Omental fat pad (tissue), 4 donors: ENCODE measurements at places on chromosomes 13 and 19. TPM values are rescaled to one million over a fixed set of nuclear protein-coding genes. Genes with fewer than 3 reads are reported as not detected.

Gene ZNF560
- not detected for total RNA-seq

Gene CYP2A7
- total RNA-seq, result not detected

Gene KLK6
- total RNA-seq, result not detected

Gene NKG7
- 0.56 TPM for total RNA-seq

Gene OR7C1
- not detected for total RNA-seq

Gene ZNF550
- total RNA-seq, result 8.8 TPM

Gene KIR2DL1
- 0.36 TPM for total RNA-seq

Gene CABP5
- not detected for total RNA-seq

Gene RASIP1
- total RNA-seq, result 21.7 TPM

Gene MUC16
- 129 TPM for total RNA-seq

Gene CBY2
- not detected for total RNA-seq

Gene CFD
- total RNA-seq, result 3,469 TPM

Gene FAM124A
- 12.9 TPM for total RNA-seq

Gene LILRB1
- total RNA-seq, result 17.3 TPM

Gene NUDT15
- 11.2 TPM for total RNA-seq

Gene MATK
- 0.74 TPM for total RNA-seq

Gene SIGLEC9
- 25.0 TPM for total RNA-seq

Gene ZNF578
- total RNA-seq, result 0.65 TPM

Gene MVB12A
- total RNA-seq, result 34.1 TPM

Gene RGCC
- 142 TPM for total RNA-seq

Gene CLC
- not detected for total RNA-seq

Gene FCGBP
- total RNA-seq, result 12.5 TPM

Gene TBXA2R
- 1.3 TPM for total RNA-seq

Gene ETV2
- total RNA-seq, result 0.65 TPM

Gene BRME1
- not detected for total RNA-seq

Gene ANKLE1
- 0.82 TPM for total RNA-seq

Gene ADPRHL1
- 1.5 TPM for total RNA-seq

Gene VWA8
- total RNA-seq, result 15.4 TPM

Gene N4BP2L1
- 28.4 TPM for total RNA-seq

Gene TMEM86B
- 0.65 TPM for total RNA-seq

Gene SUPT5H
- total RNA-seq, result 62.2 TPM

Gene ITGBL1
- total RNA-seq, result 2.4 TPM

Gene URAD
- not detected for total RNA-seq

Gene LYPD3
- total RNA-seq, result not detected

Gene LHB
- not detected for total RNA-seq

Gene COL5A3
- 74.1 TPM for total RNA-seq

Gene CEACAM16
- total RNA-seq, result not detected

Gene MPV17L2
- total RNA-seq, result 22.8 TPM

Gene GPR180
- total RNA-seq, result 33.4 TPM

Gene TJP3
- total RNA-seq, result not detected

Gene ZNF433
- 3.6 TPM for total RNA-seq

Gene SMIM24
- total RNA-seq, result not detected

Gene FGF9
- total RNA-seq, result 0.48 TPM

Gene C19orf73
- total RNA-seq, result 2.5 TPM

Gene ADGRE2
- 5.6 TPM for total RNA-seq

Gene OSCAR
- total RNA-seq, result 4.4 TPM

Gene FBXO27
- total RNA-seq, result 3.2 TPM

Gene NLRP4
- not detected for total RNA-seq

Gene ZNF723
- not detected for total RNA-seq

Gene OR7A5
- total RNA-seq, result not detected

Gene LSM7
- total RNA-seq, result 101 TPM

Gene LGALS14
- total RNA-seq, result not detected

Gene CD209
- 21.8 TPM for total RNA-seq

Gene IRGC
- total RNA-seq, result not detected

Gene CEACAM18
- total RNA-seq, result not detected
